ENCODE measurements at places on chromosomes 13 and 19.

- no peak for DNase-seq
These were observed 20.9 kb downstream of the CCDC70 start for GRCh38 chr13:51882570-51883225.

- DNase-seq, result no peak
These were observed 1.7 kb downstream of the FPR1 start for GRCh38 chr19:51749979-51750378.

- DNase-seq, result no peak
These were observed 52.0 kb upstream of the SPACA7 start for GRCh38 chr13:112324116-112324515.

GRCh38 chr13:81987159-81987558 is 1646.2 kb upstream of the SPRY2 start:
- no peak for DNase-seq

DNA sequence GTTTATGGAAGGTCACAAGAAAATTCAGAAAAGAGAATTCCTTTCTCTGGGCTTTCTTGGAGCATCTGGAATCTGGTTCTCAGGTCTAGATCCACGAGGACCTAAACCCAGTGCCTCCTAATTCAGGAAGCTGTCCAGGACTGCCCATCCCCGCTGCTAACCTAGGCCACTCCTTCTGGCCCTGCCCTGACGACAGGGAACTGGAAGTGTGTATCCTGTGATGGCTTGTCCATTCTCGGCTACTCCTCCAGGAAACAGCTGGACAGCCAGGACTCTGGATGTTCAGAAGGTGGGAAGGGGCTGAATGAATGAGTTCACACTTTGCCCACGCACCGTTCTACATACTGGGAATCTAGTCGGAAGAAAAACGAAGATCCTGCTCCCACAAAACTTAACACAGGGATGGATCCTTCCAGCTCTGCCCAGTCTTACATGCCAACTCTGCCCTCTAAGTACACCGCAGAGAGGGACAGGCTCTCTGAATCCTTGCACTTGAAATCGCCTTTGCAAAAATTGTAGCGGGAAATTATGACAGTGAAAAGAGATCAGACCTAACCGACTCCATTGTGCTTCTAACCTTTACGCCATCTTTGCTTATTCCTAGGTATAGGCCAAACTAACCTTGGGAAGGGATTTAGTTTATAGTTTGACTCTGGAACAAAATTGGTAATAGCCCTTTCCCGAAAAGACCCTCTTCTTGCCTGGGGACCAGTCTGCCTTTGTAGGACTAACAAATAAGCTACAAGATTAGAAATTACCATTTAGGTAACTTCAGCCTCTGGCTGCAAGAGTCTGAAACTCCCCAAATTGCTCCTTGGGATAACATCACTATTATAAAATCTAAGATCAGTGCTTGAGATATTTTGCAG is 1.8 kb downstream of the LSM4 start:
- DNase-seq, result peak; percentile 87

- peak; percentile 65 for DNase-seq
These were observed 1.5 kb downstream of the RGCC start for GRCh38 chr13:41458761-41459431.

DNA sequence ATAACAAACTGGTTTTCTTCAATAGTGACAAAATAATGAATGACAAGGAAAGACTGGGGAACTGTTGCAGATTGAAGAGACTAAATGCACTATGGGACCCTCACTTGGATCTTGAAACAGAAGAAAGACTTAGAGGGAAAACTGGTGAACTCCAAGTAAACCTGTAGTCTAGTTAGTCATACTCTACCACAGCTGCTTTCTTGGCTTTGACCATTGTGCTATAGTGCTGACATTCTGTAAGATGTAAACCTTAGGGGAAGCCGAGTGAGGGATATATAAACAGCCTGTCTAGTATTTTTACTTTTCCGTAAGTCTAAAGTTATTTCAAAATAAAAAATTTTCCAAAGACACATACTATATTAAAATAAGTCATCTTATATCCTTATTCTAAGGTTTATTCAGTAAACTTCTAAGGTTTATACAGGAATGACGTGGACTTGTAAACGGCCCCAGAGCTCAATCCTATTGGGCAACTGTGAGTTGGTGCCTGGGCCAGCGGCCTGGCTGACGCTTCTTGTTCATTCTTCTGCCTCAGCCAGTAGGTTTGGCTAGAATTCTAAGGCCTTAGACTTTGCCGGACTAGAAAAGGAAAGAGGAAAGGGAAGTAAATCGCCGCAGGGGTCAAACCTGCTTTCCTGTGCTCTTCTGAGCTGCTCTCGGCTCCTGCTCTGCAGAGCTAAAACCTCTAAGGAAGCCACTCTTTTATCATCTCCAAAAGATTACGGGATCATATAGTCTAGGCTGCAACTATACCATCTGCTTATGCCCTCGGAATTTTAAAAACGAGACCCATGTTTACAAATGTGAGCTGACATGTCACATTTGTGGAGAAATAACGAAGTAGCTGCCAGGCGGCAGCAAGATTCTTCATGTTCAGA is 33.6 kb upstream of the UBE2L5 start:
- DNase-seq, result no peak

- DNase-seq, result no peak
These were observed 187.6 kb upstream of the RNF113B start for GRCh38 chr13:98364647-98365046.

- no peak for DNase-seq
These were observed 236.7 kb upstream of the SLITRK1 start for GRCh38 chr13:84118839-84119409.

- DNase-seq, result no peak
These were observed at the start of gene ITGBL1 for GRCh38 chr13:101452519-101453485. TSS of gene ITGBL1 (plus strand) at chr13:101452675. CDS start at chr13:101452834, 159 bp downstream.

GRCh38 chr19:52724701-52725514 is 9.9 kb downstream of the ZNF611 start:
- DNase-seq, result no peak

- DNase-seq, result no peak
These were observed 63.7 kb upstream of the TMTC4 start for GRCh38 chr13:100738176-100738855.

DNA sequence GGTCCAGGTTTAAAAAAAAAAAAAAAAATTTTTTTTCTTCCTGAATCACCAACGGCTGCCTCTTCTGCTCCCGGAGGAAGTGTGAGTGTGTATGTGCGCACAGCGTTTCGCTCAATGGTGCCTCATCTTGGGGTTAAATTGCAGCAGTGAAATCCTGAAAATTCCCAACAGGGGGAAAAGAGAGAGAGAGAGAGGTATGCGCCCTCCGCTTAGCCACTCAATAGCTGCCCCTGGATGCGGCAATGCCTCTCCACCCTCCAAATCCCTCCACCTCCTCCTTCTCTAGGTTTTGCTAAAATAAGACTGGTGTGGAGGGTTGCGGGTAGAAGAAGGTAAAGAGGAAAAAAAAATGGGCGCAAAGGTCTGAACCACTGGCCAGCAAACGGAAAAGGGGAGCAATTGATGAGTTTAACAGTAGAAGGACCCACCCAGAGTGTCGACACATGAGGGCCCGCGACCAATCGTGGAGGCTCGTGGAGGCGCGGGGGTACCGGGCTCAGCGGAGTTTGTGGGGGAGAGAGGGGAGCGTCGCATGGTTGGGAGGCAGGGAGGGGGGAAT is 853 bp upstream of the CACNA1A start:
- DNase-seq, result no peak

DNA sequence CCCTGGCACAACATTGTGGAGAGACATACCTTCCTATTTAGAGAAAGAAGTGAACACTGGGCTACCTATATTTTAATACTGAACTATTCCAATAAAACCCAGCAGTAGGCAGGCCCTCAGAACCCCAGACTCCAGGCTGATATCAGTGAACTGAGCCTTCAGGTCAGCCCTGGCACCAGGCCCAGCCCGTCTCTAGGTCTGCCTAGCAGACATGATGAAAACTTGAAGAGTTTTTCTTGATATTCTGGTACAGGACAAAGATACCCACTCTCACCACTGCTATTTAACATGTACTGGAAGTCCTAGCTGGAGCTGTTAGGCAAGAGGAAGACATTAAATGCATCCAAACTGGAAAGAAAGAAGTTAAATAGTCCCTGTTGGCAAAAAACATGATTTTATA is 396.6 kb upstream of the SPRY2 start:
- DNase-seq, result no peak

DNA sequence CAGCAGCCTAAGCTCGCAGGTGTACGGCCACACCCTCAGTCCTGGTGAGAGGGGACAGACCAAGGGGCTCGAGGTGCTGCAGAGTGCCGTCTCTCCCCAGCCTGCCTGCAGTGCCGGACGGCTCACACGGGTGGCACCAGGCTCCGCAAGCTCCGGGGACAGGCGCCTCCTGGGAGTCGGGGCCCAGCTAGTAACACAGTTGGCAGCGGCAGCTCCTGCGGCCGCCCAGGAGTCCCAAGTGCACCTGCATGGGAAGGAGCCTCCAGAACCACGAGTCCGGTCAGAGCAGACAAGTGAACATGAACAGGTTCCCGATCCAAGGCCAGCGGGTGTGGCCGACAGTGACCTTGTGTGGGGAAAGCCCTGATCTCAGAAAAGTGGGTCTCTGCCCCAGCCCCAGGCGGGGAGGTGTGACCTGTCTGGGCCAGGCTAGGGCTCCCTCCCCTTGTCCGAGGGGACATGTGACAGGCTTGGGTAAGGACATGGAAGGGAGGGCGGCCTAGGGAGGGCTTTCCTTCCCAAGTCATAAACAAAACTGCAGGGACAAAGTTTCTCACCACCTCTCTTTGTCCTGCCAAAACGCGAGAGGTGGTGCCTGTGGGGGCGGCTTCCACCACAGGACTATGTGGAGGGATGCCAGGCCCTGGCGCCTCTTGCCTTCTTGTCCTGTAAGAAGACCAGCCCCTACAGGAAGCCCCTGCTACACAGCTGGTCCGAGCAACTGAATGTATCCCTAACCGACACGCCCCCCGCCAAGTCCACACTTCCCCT is 46.5 kb downstream of the MLLT1 start:
- DNase-seq, result no peak

GRCh38 chr13:100502446-100502845 is 86.1 kb downstream of the GGACT start:
- DNase-seq, result no peak

GRCh38 chr13:31350560-31350959 is 150.8 kb downstream of the B3GLCT start:
- no peak for DNase-seq

DNA sequence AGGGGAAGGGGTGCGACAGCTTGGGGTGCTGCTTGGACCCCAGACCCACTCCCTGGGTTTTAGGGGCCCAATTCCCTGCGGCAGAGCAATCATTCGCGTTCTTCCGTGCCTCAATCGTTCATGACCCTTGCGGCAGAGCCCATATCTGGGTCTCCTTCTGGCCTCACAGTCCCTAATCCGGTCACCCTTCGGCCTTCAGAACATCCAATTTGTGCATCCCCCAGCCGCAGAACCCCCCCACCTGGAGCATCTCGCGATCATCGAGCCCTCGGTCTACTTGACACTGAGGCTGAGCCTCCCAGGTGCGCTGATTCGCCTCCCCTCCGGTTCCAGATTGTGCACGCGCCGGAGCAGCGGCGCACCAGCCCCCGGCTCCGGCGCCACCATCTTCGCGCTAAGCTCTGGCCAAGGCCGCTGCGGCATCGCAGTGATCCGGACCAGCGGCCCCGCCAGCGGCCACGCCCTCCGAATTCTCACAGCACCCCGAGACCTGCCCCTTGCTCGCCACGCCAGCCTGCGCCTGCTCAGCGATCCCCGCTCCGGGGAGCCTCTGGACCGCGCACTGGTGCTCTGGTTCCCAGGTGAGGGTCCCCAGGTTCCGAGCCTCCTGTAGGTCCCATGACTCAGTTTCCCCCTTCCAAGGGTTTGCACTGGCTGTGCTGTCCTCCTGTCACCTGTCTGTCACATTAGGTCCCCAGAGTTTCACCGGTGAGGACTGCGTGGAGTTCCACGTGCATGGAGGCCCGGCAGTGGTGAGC is 501 bp downstream of the GTPBP3 start:
- no peak for DNase-seq

GRCh38 chr13:35086667-35087066 is 144.6 kb downstream of the NBEA start:
- DNase-seq, result no peak

DNA sequence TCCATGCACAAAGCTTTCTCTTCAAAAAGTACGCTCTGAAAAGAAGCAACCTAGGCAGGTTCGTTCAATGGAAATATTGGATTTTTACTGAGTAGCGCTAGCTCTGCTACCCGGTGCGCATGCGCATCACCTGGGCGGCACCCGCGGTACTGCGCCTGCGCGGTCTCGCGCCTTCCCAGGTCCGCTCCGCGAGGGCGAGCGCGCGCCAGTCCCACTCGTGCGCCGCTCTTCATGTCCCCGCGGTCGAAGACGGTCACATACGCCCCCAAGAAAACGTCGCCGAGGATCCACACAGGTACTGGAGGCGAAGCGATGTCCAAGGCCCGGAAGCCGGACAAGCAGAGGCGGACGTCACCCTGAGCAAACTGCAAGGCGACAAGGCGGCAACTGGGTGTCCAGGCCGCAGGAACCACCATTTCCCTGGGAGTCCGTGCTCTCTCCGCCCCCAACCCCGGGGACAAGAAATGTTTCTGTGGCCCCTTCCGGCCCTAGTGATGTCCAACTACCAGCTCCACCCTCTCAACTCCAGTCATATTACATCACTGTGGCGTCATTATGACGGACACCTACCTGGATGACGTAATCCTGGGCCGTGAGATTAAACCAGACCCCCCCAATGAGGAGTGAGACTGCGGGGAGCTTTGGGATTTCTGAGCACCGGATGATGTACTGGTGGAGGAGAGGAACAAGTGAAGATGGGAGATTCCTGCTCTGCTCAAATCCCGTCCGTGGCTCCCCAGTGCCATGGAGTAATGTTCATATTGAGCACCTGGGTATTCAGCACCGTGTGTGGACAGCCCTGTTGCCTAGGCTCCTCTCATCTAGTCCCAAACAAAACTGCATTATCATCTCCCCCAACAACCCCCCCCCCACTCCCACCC is 4.8 kb upstream of the KCNC3 start:
- peak; percentile 84 for DNase-seq
